ENCODE measurements at places on chromosomes 5 and 9. TPM values are rescaled to one million over a fixed set of nuclear protein-coding genes. Genes with fewer than 3 reads are reported as not detected.

Gene CCL28
- total RNA-seq: 0.18 TPM

Gene SERINC5
- total RNA-seq: 30.7 TPM

Gene INSL6
- not detected for total RNA-seq

Gene OR1Q1
- not detected for total RNA-seq

Gene EXOSC2
- 38.1 TPM for total RNA-seq

Gene PPP1R26
- 20.1 TPM for total RNA-seq

Gene ABO
- 0.27 TPM for total RNA-seq

Gene FCN2
- total RNA-seq: not detected

Gene GABRA6
- total RNA-seq: 4.4 TPM

Gene PRUNE2
- total RNA-seq: 25.2 TPM

Gene C8G
- not detected for total RNA-seq

Gene RAI14
- 20.0 TPM for total RNA-seq

Gene FXN
- 5.3 TPM for total RNA-seq
